ENCODE measurements at places on chromosomes 7 and 10.

GRCh38 chr10:86969421-86970041 lies 1.2 kb downstream of the ADIRF start:
- DNase-seq = no peak

- DNase-seq = peak; percentile 86
Observed at GRCh38 chr7:13908667-13909397, 80.6 kb downstream of the ETV1 start.

DNA sequence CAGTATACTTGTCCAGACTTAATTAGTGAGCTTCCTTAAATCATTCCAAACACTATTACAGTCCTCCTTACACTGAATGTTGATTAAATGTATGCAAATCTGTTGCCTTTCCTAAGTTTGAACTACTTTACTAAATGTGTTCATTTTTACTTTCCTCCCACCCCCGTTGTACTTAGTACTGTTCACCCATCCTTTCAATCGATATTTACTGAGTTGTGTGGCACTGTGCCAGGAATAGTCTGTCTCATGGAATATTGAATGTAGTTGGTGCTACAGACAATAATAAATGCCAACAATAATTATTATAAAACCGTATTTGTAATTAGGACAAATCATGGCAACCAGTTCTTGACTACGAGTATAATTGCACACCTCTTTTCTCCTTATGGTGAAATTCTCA lies 335.7 kb downstream of the GPR37 start:
- no peak for DNase-seq

GRCh38 chr10:74983383-74983782 lies 128.1 kb upstream of the SAMD8 start:
- DNase-seq = no peak

DNA sequence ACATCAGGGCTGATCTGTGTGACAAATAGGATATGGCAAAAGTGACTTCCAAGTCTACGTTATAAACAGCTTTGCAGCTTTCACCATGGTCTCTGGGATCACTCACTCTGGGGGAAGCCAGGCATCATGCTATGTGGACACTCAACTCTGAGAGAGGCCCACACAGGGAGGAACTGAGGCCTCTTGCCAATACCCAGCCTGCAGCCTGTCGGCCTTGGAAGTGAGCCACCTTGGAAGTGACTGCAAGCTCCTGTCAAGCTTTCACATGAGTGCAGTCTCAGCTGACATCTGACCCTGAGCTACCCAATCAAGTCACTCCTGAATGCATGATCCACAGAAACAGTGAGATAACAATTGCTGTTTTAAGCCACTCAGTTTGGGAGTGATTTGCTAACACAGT lies 56.5 kb downstream of the MMRN2 start:
- DNase-seq = no peak

All from NCI-H2081 treated with DMSO at 0.1 percent for 48 hours (cell line).